Bronchial epithelial cell (primary cell): ENCODE measurements at places on chromosomes 13 and 19. TPM values are rescaled to one million over a fixed set of nuclear protein-coding genes. Genes with fewer than 3 reads are reported as not detected.

The CEACAM8 gene
- not detected in 2 replicates for total RNA-seq

The C1QTNF9B gene
- total RNA-seq: not detected in 2 replicates

The CABP5 gene
- not detected in 2 replicates for total RNA-seq

The ERICH4 gene
- total RNA-seq: not detected in 2 replicates

The CACNA1A gene
- under 0.01 TPM in 1 of 2 replicates, not detected in the other for total RNA-seq

The FAM124A gene
- total RNA-seq: not detected in 2 replicates

The TMIGD2 gene
- total RNA-seq: not detected in 2 replicates

The RGS9BP gene
- 0.79 and 0.90 TPM in 2 replicates for total RNA-seq

The ATP7B gene
- total RNA-seq: 3.9 and 8.7 TPM in 2 replicates
